GM13976 (cell line): ENCODE measurements at places on chromosomes 2 and 18.

GRCh38 chr2:179991344-179991743 is 15.8 kb downstream of the CWC22 start:
- DNase-seq: peak; percentile 18

GRCh38 chr2:109402980-109403840 is 210.6 kb downstream of the SEPTIN10 start:
- DNase-seq: no peak

DNA sequence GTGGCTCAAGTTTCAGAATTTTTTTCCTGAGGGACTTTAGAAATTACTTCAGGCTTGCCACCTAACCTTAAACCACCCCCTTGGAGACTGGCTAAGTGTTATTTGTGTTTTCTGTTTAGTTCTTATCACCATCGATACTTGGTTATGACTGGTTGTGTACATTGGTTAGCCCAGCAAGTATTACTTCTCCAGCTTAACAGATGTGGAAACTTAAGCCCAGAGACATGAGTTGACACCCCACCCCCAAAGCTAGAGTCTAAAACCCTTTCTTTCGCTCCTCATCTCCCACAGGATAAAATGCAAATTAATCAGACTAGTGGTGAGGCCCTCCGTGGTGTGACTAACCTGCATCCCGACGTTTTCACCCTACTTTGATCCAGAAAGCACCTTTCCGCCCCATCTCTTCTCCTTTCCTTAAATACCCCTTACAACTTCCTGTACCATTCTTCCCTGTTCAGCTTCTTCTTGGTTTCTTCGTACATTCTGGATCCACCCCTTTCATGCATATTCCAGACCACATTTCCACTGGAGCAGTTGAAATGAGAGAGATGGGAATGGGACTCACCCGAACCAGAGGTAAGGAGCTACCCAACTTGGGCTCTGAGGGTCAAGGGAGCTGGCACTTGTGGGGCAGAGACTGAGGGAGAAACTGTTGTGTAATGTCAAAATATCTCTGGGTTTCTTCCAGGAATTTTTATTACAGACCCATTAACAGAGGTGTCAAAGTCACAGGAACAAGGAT is 819 bp upstream of the MAP3K2 start:
- DNase-seq: no peak

GRCh38 chr2:72511906-72512305 is 313.9 kb downstream of the EXOC6B start:
- DNase-seq: no peak

DNA sequence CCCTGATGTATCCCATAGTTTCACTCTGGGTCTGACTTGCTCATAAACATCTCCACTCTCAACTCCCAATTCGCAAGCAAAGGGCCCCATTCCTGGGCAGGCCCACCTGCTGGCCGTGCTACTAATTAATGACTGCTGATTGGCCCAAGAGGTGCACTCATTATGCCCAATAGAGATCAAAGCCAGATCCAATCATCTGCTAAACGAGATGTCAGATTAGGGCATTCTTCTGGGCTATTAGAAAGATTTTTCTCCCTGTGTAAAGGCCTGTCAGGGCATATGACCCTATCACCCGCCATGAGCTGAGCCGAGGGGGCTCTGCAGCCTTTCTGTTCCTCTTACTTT is 103.4 kb upstream of the HAAO start:
- no peak for DNase-seq

DNA sequence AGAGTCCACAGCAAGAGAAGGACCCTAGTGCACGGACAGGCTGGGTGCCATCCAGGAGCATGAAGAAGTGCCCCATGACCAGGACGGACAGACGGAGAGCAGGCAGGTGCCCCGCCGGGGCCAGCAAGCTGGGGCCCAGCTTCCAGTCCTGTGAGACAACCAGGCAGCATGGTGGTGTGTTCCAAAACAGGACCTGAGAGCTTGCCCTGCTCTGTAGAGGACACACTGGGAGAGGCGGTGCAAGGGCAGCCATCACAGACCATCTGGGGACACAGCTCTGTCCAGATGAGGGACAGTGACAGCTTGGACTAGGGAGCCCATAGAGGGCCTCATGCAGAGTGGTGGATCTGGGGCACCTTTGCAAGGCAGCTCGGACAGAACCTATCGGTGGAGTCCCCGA is 279.8 kb downstream of the EIPR1 start:
- peak; percentile 16 for DNase-seq

GRCh38 chr18:51588616-51589015 is 391.1 kb upstream of the MEX3C start:
- DNase-seq: no peak

GRCh38 chr2:171669121-171669520 is 18.1 kb upstream of the DYNC1I2 start:
- DNase-seq: no peak

- no peak for DNase-seq
These were observed 27.4 kb downstream of the ADAM17 start for GRCh38 chr2:9527995-9528787.

- DNase-seq: no peak
These were observed 160.2 kb upstream of the NDUFV2 start for GRCh38 chr18:8942021-8942908.

GRCh38 chr2:208713066-208713745 is 306.6 kb downstream of the PTH2R start:
- no peak for DNase-seq

DNA sequence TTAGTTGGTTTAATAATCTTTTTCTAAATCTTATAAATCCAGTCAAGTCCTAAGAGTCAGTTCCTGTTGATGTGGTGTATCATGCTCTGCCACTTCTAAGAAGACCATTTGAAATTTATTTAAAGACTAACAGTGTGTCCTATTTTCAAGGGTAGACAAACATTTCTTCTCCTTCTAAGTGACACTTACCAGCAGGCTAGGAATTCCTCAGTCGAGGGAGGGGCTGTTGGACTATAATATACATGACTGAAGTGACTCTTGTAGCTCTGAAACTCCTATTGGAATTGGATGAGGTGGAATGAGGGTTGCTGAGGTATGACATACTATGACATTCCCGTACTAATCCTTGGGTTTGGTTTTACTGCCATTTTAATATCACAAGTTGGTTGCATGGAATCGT is 30.6 kb downstream of the ITGB6 start:
- no peak for DNase-seq

DNA sequence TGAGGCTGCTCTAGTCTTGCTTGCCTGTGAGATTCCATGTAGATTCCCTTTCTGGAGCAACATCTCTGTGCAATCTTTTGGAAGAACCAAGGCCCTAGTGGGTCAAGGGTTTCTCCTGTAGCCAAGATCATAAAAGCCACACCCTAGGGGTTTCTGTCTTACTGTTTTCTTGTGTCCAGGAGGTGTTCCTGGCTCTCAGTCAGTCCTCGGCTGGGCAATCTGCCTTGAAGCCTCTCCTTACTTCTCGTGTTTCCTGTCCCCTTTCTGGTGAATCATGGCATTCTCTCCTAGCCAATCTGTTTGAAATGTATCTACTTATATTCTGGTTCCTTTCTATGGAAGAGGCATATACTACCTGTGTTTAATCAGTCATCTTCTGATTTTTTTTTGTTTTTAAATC is 484.8 kb upstream of the UBE2E3 start:
- no peak for DNase-seq

DNA sequence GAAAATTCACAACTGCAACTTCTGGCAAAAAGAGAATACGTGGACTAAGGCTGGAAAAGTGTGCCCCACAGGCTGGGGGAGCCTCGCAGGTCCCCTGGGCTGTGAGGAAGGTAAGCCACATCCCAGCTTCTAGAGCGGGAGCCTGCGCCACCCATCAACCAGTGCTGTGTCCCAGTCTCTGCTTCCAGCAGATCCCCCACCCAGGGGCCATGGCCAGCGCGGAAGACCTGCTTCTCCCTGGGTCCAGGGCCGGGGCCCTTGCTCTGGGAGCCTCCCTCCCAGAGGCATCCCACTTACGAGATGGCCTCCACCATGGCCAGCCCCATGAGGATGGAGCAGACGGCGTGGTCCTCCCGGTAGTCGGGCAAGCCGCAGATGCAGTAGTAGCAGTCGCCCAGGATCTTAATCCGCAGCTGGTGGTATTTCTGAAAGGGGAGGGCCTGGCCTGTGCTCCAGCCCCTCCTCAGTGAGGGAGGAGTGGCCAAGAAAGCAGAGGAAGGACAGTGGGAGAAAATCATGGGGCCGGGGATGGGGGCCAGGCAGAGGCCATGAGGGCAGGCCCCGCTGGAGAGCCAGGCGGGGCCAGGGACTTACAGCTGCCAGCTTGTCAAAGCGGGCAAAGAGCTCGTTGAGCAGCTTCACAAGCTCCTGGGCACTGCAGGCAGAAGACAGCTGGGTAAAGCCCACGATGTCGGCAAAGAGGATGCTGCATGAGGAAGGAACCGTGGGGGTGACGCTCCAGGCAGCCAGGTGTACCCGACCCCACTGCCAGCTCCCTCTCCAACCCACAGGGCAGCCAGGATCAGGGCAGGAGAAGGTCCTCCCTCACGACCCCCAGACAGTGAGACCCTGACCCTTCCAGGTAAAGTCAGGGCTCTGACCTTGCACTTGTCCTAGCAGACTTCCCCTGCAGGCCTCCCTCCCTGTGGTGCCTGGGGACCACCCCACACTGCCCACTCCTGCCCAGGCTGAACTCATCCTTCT is 48.0 kb downstream of the CENPO start:
- no peak for DNase-seq

GRCh38 chr2:239940861-239941570 is 84.1 kb downstream of the NDUFA10 start:
- no peak for DNase-seq

- DNase-seq: no peak
These were observed 105.6 kb downstream of the XRCC5 start for GRCh38 chr2:216214768-216215167.

GRCh38 chr2:1418566-1418965 is 5.3 kb downstream of the TPO start:
- no peak for DNase-seq
